ENCODE measurements at places on chromosomes 3 and 15. TPM values are rescaled to one million over a fixed set of nuclear protein-coding genes. Genes with fewer than 3 reads are reported as not detected.

DNA sequence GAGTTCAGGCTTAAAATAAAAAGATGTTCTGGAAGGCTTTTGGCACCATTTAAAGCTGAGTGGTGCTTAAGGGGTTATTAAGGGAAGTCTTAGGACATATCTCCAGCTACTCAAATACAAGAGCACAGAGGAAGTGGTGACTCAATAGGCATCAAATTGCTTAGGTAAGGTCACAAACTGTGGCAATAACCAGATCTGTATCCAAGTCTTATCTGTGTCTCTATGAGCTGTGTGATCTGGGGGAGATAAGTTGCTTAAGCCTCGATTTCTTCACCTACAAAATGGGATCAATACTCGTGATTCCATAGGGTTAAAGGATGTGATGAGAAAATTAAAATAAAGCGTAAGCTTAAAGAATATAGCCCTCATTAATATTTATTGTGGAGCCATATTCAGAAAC is 7.6 kb downstream of the HDC start:
- peak; percentile 63 for DNase-seq

GADL1 gene
- total RNA-seq: not detected

DNA sequence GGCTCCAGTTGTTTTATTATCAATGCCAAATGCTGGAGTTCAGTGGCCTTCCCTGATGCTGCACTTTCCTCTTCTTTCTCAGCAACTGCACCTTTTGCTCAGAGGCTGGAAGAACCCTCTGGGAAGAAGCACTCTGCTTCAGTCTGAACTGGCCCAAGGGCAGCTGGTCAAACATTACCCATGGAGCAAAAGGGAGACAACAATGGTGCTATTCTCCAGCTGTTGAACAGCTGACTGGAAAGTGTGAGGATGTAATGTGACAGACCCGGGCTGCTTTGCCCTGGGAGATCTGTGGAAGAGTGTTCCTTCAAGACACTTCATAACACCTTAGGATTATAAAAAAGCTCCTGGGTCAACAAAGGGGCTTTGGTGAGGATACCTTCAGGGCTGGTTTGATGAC is 84.9 kb downstream of the EPHB1 start:
- no peak for DNase-seq

- DNase-seq: peak; percentile 96
These were observed at the start of gene PIK3R4 for GRCh38 chr3:130746246-130747039. TSS of gene PIK3R4 (minus strand) at chr3:130746829. CDS start at chr3:130745218, 1,611 bp downstream.

- DNase-seq: no peak
These were observed at the start of gene RASSF1 for GRCh38 chr3:50340448-50341329. TSS of gene RASSF1 (minus strand) at chr3:50340836. CDS start at chr3:50340805, 31 bp downstream.

CA12 gene
- total RNA-seq: 19.8 TPM

GRCh38 chr15:68196445-68197169 is 8.5 kb downstream of the CALML4 start:
- DNase-seq: no peak

DNA sequence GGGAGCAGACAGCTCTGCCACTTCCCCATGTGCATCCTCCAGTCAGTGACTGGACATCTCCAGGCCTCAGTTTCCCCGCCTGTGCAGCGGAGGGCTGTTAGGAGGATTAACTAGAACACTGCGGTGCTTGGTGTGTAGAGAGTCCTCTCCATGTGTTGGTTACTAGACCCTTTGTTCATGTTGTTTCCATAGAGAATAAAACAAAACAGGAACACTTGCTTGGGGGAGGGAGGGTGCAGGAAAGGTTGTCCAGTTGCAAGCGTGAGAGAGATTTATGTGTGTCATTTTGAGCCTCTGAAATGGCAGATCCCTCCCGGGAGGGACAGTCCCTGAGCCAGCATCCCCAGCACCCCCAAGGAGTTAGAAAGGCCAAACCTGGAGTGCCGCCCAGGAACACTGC is 184.0 kb upstream of the LYSMD4 start:
- no peak for DNase-seq

DNA sequence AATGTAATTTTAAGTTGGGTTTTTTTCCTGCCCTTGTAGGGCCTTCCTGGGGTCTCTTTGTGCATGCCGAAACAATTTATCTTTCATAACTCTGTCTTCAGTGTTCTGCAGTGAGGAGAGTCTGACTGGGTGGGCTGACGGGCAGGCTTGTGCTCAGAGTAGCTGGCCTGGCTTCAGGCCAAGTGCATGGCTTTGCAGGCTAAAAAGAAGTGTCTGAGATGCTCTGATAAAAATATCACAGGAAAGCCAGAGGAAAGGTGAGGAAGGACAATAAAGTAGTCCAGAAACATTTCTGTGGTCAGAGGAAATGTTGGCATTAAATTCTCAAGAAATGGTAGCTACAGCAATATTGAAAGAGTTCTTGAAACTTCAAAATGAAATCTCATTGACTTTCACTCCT is 25.5 kb downstream of the ST3GAL6 start:
- no peak for DNase-seq

XCR1 gene
- not detected for total RNA-seq

- no peak for DNase-seq
These were observed 108.7 kb upstream of the ALDH1A3 start for GRCh38 chr15:100770661-100771584.

DNA sequence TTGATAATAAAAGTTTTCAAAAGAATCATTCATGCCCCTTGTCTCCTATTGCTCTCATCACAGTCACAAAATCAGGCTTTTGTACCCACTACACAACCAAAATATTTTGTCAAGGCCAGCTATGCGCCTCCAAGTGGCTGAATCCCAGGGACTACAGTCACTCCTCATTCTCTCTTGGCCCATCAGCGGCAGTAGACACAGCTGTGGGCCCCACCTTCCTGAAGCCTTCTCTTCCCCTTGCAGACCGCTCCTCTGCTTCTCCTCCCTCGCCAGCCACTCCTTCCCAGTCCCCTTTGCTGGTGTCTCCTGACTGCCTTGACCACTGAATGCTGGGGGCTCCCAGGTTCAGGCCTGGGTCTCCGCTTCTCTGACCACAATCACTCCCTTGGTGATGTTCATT is 52.1 kb downstream of the LSM3 start:
- no peak for DNase-seq

HACD2 gene
- 43.8 TPM for total RNA-seq

DNA sequence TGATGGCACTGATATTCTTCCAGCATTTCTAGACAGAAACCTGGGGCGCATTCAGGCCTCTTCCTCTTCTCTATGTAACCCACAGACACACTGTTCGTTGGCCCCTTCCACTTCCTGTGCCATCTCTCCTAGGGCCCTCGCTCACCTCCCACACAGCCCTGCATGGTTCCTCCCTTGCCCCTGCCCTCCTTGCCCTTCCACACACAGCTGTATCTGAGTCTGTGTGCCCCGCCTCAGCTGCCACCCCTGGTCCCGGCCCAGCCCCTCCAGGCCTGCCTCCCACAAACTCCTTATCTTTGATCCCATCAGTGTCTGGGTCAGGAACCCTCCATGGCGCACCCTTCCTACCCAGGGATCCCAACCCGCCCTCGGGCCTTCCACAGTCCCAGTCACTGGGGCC is 37.9 kb downstream of the RAB6B start:
- no peak for DNase-seq

GRCh38 chr15:66130496-66131034 is 123.0 kb downstream of the MEGF11 start:
- DNase-seq: no peak

DNA sequence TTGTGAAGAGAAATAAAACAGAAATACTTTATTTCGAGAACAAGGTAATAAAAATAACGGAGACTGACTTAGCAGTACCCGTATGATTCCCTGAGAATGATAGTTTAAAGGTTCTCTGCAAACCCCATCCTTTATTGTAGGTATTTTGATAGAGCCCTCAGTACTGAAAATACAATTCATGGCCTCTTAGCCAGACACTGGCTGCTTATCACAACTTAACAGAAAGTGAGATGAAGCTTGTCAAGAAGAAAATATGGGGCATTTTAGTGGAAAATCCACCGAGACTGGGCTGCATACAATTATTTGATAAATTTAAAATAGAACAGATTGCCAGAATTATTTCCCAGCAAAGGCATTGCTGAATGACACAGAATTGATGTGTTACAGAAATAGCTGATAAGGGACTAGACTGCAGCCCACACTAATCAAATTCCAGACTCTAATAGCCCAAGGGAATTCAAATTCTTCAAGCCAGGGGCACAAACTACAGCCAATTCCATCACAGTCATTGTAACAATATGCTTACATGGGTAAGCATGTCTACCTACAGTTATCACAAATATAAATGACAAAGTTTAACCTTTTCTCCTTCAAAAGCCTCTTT is 521.9 kb downstream of the PLOD2 start:
- DNase-seq: no peak

DNA sequence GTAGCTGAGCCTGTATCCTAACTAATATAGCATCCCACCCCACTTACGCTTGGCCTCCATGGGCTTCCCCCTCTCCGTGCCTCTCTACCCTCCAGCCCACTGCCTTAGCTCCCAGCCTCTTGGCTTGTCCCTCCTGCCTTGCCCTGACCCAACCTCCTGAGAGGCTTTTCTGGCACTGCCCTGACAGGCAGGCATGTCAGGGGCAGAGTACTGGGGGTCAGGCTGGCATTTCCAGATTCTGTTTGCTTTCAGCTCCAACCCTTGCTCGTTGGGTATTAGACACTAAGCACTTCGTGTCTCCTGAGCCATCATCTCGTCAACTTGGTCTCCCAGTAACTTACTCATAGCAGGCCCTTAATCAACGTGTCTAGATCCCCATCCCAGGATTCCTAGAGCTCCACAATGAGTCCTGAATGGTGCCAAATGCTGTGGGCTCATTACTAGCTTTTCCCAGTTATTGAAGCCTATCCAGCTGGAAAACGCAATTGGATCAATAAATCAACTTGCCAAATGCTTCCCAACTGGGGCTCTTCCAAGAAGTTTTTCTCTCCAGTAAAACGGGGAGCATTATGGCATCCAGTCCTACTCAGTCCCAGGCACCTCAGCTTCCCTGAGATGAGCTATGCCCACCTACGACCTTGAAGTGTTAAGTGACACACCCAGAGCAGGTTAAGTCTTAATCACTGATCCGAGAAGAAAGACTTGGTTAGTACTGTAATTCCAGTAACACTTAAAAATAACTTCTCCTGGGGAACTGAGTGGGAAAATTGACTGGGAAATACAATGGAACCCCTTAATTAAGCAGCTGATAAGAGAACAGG is 78.5 kb upstream of the DLG1 start:
- DNase-seq: no peak

DNA sequence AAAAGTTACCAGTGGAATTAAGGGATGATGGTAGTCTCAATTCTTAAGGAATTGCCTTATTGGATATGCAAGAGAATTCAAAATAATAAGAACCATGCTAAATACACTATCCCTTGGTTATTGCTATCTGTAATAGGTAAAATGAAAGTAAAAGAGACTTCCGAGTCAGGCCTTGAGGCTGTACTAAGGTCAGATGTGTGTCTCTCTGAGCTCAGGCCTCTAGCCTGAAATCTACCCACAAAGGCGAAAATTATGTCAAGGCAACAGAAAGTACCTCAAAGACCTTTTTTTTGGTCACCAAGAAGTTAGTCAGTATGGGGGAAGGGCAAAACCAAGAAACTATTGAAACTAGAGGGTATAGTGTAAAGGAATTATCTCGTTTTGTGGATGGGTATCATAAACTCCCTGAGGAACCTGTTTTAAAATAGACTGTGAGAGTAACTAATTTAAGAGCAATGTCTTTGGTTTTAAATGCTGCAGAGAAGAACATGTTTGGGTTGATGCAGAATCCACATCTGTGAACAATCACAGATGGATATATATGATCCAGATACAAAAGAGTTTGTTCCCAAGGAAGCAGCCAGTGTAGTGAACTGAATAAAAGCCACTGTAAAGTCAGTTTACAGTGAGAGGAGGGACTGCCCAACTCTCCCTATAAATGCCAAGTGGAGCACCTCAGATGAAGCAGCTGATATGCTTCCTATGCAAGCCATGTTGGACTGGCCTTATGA is 382.3 kb upstream of the SEMA6D start:
- no peak for DNase-seq

CIB2 gene
- total RNA-seq: 7.3 TPM

FBXO22 gene
- total RNA-seq: 41.1 TPM

- no peak for DNase-seq
These were observed 200.3 kb upstream of the PFN2 start for GRCh38 chr3:150170852-150171520.

SEMA3G gene
- 0.77 TPM for total RNA-seq

DNA sequence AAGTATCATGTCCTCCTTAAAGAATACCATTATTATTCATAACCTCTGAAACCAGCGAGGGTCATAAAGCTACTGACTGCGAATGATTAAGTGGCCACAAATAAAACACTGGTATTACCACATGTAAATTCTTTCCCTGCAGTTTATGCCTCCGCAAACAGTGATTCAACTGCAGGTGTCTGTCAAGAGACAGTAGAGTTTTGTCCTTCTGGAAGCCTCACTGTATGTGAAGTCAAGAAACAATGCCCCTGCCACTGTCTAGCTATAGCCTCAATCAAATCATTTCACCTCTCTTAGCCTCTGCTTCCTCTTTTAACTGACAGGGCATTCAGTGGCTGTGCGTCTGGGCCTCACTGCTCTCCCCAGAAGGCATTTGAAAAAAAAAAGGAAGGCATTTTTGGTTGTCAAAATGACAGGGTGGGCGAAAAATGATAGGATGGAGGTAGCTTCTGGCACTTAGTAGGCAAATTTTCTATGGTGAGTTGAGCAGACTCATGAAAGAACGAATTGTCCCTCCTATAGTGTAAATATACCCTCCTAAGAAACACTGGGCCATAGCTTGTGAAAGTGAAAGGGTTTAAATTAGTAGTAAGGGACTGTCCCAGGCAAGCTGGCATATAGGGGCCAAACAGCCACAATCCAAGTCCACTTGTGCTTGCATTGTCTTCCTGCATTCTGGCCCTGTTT is 66.7 kb downstream of the FILIP1L start:
- peak; percentile 98 for DNase-seq

DNA sequence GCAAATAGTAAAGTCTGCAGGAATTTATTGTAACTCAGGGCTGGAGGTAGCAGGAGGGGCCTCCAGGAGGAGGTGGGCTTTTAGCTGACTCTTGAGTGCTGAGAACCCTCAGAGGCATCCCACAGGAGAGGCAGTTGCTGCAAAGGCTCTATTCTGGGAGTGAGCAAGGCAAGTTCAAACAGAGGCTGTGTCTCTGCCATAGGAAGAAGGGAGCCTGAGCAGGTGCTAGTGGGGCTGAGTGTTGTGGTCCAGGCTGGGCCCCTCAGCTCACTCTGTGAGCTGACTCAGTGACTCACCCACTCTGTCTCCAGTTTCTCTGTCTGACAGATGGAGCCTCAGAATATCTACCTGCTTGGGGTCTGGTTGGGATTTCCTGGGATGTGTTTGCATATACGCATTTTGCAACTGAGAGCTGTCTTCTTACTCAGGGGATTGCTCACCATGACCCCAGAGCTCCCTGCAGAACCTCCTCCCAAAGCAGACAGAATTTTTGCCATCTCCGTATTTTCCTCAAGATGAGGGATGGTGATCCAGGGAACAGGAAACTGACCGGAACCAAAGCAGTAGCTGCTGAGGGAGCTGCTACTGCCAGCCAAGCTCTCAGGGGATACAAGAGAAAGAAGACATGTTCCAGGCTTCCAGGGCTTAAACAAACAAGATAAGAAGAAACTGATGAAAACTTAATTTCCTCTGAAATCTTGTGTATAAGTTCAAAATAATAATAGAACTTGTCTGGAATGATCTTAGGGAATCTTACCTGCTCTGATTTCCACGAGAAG is 13.6 kb upstream of the NOX5 start:
- no peak for DNase-seq

Measured in PC-3 (cell line).